ENCODE measurements at places on chromosomes 11 and 22. TPM values are rescaled to one million over a fixed set of nuclear protein-coding genes. Genes with fewer than 3 reads are reported as not detected.

GRCh38 chr11:134261626-134262488 is 8.5 kb downstream of the ACAD8 start:
- DNase-seq = no peak

The GLYAT gene
- not detected for total RNA-seq

The CCDC81 gene
- total RNA-seq = 0.39 TPM

The GUCY1A2 gene
- total RNA-seq = not detected

The OR8D4 gene
- not detected for total RNA-seq

The EHF gene
- not detected for total RNA-seq
